GM23338 (cell line): ENCODE measurements at places on chromosomes 2 and 18. TPM values are rescaled to one million over a fixed set of nuclear protein-coding genes. Genes with fewer than 3 reads are reported as not detected.

HRH4 gene
- total RNA-seq = 0.17 TPM in 1 of 2 replicates, not detected in the other

OR6B2 gene
- total RNA-seq = not detected in 2 replicates

FAM161A gene
- 13.1 and 16.2 TPM in 2 replicates for total RNA-seq

CIB4 gene
- not detected in 2 replicates for total RNA-seq

PLCD4 gene
- total RNA-seq = 0.80 TPM in 1 of 2 replicates, not detected in the other

ANKRD30B gene
- not detected in 2 replicates for total RNA-seq

POMC gene
- 7.8 and 12.3 TPM in 2 replicates for total RNA-seq

IFT172 gene
- total RNA-seq = 17.2 and 17.6 TPM in 2 replicates

SLC11A1 gene
- 0.89 TPM in 1 of 2 replicates, not detected in the other for total RNA-seq

DNA sequence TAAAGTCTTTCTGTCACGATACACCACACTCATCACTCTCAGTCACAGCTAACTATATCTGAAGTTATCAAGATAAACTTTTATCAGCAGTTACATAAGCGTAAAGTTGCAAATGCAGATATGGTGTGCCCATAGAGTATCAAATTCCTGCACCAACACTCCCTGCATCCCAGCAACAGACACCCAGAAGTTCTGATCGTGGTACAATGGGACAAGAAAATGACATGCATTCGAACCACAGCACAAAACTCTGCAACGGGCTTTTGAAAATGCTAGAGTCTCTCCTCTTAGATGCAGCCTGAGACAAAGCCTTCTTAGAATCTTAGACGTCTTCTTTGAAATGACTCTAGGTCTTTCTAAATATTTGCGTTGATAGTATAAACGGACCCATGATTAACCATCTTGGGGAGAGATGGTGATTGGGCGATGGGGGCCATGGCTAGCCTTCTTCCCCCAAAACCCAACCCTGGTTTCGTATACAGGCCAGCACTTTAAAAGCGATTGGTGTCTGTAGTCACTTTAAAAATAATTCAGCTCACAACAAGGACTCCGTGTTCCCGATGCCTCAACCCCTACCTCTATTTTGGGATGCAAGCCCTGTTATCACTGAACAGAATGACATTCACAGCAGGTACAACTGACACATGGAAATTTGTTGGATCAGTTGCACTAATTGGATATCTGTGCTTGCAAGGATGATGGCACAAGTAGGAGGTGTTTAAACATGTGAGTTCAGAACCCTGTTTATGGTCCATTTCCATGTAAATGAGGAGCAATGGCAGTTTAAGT, 286.6 kb downstream of the MYT1L start:
- no peak for DNase-seq

GRCh38 chr2:158042666-158043065, 59.0 kb upstream of the UPP2 start:
- DNase-seq = no peak

- DNase-seq = no peak
Observed at GRCh38 chr2:107592280-107592624, 234.4 kb upstream of the RGPD4 start.

- no peak for DNase-seq
Observed at GRCh38 chr18:63997606-63998005, 27.7 kb downstream of the SERPINB8 start.

DNA sequence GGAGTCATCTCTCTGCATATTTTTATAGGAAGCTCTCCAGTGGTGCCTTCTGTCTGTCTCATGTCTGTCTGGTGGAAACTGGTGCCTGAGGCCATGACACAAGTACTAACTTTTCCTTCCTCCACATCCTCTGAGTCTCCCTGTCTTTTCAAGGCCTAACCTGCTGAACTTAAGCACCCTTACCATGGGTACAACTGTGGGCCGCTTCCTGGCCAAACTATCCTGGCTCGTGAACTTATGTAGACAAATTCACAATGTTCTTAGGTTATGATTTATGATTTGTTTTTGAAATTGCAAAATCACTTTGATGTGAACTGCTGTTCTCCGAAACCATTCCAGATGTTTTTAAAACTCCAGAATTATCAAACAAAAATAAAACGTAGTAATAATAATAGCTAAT, 804.5 kb upstream of the POU3F3 start:
- DNase-seq = no peak

DNA sequence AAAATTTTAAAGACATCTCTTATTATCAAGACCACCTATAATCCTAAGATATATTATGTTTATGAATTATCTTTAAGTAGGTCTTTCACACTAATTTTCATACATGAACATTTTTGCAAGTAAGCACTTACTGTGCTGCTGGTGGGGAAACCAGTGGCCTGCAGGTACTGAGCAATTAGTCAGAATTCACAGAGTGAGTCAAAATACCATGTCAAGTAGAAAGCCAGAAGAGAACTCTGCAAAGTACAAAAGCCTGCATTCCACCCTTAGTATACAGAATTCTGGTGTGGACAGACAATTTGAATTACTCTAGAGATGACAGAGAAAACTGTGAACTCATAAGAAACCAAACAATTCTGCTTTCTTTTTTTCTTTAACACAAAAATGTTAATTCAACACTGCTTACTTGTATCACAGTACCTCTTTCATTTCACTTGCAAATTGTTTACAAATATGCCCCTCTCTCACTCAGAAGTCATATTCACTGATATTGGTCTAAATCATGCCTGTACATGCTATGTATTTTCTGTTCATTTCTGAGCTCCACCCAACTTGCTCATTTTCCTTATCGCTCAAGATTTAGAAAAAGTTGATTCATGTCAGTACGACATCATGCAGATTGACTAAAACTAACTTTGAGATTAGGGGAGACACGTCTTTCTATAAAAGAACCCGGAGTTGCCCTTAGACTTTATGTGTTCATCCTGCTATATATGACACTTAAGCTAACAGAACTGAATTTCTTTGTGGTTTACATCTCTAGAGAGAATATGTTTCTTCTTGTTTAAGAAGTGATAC, 182.9 kb downstream of the IKZF2 start:
- no peak for DNase-seq

DNA sequence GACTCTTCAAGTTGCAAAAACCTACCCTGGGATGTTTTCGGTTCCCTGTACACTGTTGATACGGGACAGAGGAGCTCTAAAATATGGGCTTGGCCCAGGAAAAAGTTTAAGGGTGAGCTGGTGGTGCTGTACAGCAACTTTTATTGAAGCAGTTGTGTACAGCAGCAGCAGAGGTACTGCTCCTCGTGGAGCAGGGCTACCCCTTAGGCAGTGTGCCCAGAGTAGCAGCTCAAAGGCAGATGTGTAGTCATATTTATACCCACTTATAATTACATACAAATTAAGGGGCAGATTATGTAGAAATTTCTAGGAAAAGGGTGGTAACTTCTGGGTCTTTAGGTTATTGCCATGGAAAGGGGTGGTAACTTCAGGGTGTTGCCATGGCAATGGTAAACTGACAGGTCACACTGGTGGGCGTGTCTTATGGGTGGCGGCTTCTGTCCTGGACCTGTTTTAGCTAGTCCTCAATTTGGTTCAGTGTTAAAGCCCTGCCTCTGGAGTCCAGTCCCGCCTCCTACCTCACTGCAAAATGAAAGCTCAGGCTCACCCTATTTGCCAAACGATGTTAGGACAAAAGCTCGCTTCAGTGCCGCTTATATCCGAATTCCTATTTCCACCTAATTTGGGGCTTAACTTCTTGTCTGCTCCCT, 203.2 kb downstream of the ETAA1 start:
- peak; percentile 84 for DNase-seq

DNA sequence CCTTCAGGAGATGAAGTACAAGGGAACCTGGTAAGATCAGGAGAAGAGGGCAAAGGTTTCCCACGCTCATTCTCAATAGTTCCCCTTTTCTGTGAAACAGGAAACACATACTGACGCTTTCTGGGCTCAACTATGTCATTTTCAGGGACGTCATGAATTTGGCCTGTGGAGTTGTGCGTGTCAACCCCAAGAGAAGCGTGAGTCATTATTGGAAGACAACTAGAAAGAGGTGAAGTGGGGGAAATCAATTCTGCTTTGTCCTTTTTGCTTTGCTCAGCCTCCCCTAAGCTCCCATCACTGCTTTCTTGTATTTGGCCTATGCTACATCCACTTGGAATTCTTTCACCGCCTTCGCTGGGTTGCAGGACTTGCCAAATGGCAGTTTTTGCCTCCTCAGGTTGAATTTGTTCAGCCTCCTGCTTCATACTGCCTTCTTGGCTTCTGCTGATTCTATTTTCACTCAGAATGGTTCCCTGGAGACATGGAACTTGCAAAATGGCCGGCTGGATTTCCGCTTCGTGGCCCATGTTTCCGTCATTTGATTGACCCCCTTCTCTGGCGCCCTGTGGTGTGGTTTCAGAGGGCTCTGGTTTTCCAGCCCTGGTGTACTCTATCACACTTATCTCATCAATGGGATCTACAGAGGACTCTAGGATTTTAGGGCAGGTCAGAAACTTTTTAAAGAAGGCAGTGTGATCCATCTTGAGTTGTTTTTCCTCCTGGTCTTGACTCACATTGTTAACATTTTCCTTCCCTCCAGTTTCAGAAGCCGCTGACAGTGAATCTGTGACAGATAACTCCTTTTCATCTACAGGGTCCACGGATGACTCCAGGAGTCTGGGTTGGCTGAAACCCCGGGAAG, 93.3 kb downstream of the ALPK2 start:
- no peak for DNase-seq

DNA sequence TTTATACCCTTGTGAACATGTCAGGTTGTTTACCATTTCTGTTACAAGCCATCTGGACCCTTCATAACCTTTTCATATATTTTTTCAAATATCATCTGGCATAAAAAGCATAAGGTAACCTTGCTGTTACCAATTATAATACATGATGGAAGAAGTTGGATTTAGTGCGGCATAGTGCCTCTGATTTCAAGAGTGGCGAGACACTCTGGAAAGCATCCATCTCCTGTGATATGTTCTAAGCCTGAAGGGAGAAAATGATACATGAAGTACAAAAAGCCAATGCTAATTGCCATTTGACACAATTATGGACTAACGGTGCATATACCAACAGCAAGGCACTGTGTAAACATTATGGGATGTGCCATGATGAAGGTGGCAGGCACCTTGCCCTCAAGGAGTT, 75.1 kb downstream of the DCC start:
- no peak for DNase-seq

GRCh38 chr2:230885463-230886130, 20.9 kb downstream of the ITM2C start:
- DNase-seq = peak; percentile 75

- DNase-seq = no peak
Observed at GRCh38 chr2:213015387-213016165, 135.8 kb downstream of the IKZF2 start.

GRCh38 chr18:75087119-75088020, 121.6 kb downstream of the PTGR3 start:
- no peak for DNase-seq

GRCh38 chr2:85786444-85786843, 32.7 kb downstream of the ATOH8 start:
- no peak for DNase-seq

DNA sequence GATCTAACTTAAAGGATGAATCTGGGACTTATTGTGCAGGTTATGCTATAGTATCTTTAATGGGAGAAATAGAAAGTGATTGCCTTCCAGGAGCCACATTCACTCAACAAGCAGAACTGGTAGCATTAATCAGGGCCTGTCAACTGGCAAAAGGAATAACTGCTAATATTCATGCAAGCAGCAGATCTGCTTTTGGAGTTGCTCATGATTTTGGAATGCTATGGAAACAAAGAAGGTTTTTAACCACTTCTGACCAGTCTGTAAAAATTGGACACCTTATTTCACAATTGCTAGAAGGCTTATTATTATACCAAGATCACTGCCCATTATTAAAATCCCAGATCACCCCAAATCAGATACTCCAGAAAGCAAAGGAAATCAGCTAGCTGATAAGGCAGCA, 200.4 kb downstream of the MREG start:
- DNase-seq = no peak

DNA sequence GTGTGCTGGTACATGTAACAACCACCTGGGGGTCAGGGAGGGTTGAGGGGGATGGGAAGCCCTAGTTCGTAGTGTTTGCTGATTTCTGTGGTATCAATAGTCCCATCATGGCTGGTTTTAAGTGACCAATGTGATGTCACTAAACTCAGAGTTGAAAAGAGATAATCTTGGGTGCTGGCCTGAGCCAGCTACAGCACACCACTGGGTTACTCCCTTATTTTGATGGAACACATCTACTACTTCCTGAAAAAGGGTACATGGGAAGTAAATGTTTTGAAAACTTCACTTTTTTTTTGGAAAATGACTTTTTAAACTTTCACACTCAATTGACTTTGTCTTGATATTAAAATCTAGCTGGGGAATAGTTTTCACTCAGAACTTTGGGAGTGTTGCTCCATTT, 87.0 kb upstream of the CXCR4 start:
- DNase-seq = no peak

GRCh38 chr2:30530346-30530745, 83.3 kb downstream of the LCLAT1 start:
- DNase-seq = no peak

DNA sequence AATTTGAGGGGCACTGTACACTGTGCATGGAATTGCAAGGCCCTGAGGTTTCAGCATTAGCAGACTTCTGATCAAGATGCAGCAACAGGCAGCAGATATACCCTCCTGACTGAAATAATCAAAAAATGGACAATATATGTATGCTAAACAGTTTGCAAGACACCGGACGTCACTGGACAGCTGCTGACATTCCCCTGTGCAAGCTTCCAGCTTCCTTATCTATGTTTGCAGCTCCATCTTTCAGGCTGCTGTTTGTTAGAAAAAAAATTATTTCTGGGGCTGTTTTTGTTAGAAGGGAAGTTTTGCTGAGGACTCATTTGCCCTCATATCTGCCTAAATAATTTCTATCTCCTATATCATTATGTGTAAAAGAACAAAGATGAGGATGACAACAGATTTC, 179.5 kb upstream of the BCL2L11 start:
- no peak for DNase-seq

DNA sequence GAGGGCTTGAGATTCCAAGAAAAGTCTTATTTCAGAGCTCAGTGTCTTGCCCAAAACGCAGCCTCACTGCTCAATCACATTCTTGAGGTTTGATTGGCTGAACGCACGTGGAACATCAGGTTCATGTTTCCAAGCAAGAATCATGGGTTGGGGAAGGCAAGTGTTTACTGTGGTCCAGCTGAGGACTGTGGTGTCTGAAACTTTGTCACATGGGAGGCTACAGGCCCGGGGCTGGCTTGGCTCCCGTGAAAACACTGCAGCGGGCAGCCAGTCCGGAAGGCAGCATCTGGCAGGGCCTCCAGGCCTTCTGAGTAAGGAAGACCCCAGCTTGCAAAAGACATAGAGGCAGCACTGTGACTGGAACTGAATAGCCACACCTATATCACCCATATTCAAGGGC, 84.7 kb downstream of the POLR1A start:
- no peak for DNase-seq

GRCh38 chr2:147934881-147935620, 85.5 kb downstream of the ORC4 start:
- no peak for DNase-seq

DNA sequence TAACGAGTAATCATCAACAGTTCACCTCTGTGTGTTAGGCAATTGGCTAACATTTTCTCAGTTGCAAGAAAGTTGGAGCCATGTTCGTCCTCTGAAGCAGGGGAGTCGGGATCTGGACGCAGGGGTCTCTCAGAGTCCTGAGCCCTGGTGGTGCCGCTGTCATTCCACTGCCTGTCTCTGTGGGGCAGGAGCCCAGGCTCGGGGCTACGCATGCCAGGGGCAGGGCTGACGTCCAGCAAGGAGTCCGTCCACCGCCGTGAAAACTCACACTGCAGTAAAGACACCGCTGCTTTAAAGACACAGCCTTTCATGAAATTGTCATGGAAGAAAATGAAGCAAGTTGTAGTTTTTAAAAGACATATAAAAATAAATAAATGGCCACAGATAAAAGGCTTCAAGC, 571.1 kb upstream of the SOX11 start:
- no peak for DNase-seq
